Spleen (tissue), 13 donors: ENCODE measurements at places on chromosomes 2 and 18.

DNA sequence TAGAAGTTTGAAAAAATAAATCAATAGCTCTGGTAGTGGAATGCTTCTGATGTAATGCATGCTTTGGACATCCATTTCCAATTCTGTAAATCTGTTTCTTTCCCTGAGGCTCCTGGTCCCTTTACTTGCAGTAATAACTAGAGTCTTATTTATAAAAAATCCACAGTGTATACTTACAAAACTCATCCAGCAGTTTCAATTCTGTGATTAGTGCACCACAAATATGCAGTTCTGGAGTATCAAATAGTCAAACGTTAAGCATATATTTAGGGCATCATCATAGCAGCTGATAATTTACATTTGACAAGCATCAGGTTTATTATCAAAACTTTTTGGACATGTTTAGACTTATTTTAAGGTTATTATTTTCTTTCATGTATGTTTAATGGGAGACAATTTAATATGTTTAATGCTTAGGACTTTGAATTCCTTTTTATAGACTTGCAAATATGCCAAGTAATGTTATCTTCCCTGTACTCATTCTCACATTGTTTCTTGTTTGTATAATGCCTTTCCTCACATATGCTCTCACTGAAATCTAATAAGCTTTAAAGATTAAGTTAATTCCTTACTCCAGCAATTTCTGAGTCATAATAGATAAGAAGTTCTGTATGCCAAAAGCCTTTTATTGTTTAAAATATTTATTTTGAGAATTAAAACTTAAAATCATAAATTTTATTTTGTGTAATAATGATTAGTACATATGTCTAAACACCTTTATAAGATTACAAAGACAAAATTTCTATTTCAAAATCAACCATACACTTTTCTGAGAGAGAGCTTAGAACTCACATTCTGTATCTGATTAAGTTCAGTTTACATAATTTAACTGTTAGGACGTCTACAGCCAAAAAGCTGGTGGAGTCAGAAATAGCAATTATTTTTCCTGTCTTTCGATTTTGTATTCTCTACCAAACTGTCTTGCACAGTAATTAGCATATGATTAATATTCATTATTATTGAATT is 341.5 kb upstream of the TMEFF2 start:
- no peak for DNase-seq

GRCh38 chr2:42140496-42140895 is 28.7 kb upstream of the EML4 start:
- DNase-seq: no peak

DNA sequence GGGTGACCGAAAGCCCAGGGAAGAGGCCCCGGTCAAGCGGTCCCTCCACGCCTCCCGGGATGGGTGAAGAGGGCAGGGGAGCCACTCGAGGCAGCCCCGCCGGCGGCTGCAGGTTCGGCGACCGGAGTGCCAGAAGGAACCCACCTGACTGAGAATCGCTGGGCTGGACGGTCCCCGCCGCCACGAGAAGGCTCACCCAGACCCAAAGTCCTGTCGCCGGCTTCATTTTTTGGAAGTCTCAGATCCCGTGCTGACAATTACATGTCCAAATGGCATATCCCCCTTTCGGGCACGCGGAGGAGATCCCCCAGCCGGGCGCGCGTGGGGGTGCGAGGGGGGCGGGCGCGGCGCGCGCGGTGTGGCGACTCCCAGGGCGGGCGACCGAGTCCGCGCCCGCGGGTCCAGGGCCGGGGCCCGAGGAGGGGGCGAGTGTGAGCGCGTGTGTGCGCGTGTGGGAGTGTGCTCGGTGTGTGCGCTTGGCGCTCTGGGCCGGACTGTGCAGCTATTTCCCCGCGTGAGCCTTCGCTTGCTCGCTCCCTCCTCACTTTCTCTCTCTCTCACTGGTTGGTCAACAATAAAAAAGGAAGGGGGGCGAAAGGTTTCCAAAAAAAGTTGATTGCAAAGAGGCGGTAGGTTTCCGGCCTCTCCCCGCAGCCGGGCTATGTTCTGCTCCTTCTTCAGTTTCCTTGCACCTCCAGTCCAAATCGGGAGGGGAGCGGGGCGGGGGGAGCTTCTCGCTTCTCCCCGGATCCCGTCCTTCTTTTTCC is at the start of gene ERBB4:
TSS of gene ERBB4 (minus strand) at position 498 of the 767 bp plus-strand sequence. CDS start at position 226, 272 bp downstream.
- peak; percentile 65 for DNase-seq

- DNase-seq: no peak
Measured at GRCh38 chr2:126855606-126856005, 43.1 kb upstream of the TEX51 start.

DNA sequence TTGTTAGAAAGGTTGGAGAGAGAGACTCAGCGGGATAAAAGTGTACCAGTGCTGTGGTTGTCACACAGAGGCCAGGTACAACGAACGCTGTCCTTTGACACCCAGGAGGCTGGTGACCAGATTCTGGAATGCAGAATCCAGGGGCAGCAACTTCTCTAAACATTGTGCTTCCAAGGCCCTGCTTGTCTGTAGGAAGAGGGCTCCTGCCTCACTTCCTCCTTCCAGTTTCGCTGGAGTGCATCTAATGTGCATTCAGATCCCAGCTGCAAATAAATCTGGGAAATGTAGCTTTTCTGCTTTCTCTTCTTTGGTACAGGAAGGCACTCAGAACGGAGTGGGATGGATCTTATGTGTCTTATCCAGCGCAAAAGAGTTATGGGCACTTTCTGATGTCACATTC is 171.8 kb upstream of the ATP5MC3 start:
- DNase-seq: no peak

- DNase-seq: no peak
Measured at GRCh38 chr18:23936381-23936958, 78.1 kb upstream of the TTC39C start.

DNA sequence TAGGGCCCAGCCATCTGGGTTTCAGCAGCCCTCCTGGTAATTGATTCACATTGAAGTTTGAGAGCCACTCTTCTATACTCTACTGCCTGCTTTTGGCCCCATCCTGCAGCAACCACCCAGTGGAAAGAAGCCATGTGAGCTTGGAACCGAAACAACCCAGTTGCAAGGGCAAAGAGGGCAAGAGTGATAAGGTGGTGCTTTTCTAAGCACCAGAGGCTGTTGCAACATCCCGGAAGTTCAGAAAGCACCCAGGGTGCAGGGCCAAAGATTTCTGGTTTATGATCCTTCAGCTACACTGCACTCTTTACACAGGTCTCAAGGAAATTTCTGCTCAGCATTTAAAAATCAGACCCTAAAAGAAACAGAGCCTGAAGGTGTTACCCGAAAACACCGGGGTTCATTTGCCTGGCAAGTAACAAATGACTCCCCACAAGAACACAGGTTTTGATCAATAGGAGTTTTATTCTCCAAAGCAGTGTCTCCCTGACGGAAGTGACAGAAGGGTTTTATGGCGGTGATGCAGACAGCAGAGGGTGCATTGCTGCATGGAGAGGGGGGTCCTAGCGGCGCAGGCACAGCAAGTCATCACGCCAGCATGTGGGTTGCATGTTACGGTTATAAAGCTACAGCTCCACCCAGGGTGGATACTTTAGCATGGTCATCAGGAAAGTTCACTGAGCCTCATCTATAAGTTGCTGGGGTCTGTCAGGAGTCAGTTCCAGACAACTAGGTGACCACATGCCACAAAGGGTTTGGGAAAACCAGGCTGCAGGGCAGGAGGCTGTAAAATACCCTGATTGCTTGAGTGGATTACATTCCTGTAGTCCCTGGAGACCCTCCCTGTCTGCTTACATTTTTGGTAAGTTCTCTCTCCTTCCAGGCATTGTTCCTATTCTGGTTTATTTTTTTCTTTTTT is 28.8 kb upstream of the TMEM37 start:
- DNase-seq: no peak

GRCh38 chr2:98177286-98177685 is 90.3 kb downstream of the VWA3B start:
- DNase-seq: no peak

DNA sequence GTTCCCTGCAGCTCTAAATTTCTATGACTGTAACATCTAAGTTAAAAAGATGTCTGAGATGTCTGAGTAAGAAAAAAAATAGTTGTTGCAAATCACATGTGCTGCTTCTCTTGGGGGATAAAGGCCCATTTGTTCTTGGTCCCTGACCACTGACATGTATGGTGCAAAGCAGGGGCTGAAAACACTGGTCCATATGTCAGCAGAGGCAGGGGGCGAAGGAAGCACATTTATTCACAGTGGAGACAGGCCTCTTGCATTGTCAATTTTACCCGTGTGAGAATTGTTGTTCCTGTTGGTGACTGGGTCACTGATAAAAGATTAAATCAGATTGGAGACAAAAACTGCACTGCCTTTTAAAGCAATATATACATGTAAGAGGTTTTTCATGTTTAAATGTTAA is 38.8 kb downstream of the PRKCE start:
- DNase-seq: no peak

DNA sequence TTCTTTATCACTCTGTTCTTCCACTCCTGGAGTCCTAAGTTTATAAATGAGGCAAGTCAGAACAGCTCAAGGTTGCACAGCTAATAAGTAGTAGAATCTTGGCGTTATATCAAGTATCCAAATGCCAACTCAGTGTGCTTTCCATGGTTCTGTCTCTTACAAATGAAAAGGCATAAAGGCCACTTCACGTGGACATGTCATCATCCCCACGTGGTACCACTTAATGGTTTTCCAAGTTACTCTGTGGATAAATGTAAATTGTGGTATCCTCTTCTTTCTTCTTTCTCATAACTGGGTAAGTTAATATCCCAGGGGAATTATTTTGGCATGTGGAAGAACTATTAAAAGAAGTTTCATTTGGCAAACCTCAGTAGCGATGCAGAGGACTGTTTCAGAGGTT is 131.5 kb upstream of the L3MBTL4 start:
- no peak for DNase-seq

GRCh38 chr2:9712263-9712662 is 81.5 kb upstream of the YWHAQ start:
- DNase-seq: no peak

DNA sequence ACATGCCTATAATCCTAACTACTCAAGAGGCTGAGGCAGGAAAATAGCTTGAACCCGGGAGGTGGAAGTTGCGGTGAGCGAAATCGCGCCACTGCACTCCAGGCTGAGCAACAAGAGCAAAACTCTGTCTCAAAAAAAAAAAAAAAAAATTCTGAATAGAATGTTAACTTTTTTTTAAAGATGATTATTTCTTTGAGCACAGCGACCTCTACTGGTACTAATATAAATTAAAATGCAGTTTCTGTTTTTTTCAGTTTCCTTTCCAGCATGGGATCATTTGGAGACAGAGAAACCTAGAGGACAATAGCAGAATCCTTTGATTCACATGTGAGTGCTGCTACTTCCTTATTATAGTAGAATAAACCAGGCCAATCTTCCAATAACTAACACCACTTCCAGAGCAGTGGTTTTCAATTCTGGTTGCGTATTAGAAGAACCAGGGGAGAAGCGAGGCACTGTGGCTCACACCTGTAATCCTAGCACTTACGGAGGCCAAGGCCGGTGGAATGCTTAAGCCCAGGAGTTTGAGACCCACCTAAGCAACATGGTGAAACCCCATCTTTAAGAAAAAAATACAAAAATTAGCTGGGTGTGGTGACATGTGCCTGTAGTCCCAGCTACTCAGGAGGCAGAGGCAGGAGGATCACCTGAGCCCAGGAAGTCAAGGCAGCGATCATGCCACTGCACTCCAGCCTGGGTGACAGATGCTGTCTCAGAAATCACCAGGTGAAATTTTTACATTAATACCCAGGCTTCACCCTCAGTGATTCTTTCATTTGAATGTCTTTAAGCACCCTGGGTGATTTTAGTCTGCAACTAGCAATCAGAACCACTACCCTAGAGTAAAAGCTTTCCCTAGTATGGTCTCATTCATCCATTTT is 10.1 kb downstream of the SRSF7 start:
- no peak for DNase-seq

DNA sequence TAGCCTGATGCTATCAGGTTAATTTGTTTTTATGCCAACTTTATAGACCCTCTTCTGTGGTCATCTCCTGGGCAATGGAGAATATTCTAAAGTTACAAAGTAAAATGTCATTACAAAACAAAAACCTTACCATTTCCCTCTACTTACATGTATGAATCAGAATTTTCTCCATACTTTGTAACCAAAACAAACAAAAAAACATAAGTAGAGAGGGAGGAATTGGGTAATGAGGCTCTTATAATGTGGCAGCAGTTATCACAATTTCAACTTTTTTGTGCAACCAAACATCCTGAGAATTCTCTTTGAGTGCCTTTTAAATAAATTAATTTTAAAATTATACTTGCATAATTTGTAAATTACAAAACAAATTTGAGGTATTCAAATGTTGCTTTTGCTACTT is 332.8 kb downstream of the TXNL1 start:
- no peak for DNase-seq

DNA sequence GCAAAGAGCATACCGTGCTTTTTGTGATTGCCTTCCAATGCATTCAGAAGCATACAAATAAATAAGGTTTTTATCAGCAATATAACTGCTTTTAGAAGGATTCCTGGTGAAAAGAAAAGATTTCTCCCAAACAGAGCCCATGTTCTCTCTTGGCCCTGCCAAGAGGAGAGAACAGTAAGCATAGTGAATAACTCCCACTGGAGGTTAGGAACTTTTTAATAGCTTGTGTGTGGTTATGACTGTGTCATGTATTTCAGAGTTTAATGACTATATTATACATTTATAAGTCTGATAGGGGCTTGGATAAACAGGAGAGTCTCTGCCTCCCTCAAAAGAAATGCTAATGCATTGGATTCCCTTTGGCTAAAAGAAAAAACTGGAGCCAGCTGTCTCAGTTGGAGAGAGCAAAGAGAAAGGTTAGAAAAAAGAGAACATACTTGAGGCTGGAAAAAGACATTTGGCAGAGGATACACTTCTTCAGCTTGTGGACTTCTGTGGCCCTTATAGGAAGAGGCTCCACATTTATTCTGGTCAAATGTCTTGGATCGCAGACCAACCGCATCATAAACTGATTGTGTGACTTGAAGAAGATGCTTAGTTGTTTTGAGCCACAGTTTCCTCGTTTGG is 63.0 kb upstream of the SPRED2 start:
- DNase-seq: no peak

DNA sequence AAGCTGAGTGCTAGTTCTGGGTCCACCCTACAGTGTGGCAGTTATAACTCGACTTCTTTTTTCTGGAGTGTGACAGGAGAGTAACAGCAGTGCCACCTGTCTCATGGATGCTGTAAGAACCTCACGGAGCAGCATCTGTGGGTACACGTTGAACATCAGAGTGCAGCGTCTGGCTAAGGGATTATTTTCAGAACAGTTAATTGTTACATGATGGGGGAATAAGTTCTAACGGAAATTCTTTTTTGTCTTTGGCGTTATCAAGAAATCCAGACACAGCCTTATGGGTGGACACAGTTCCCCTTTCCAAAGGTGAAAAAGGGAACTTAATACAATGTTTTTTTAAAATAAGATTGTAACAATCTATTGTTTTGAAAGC is 28.3 kb upstream of the TOGARAM2 start:
- DNase-seq: no peak

- DNase-seq: no peak
Measured at GRCh38 chr18:50973367-50974126, 5.7 kb downstream of the ELAC1 start.

GRCh38 chr18:54557958-54558357 is 33.1 kb upstream of the DYNAP start:
- DNase-seq: no peak

GRCh38 chr2:99818842-99819241 is 323.5 kb downstream of the AFF3 start:
- no peak for DNase-seq

- no peak for DNase-seq
Measured at GRCh38 chr2:117930775-117931174, 83.1 kb downstream of the CCDC93 start.

- no peak for DNase-seq
Measured at GRCh38 chr2:235527806-235528469, 34.1 kb downstream of the AGAP1 start.

- DNase-seq: no peak
Measured at GRCh38 chr2:165126244-165126643, 77.6 kb downstream of the SCN3A start.
